ENCODE measurements at places on chromosomes 7 and 10.
A peak's percentile ranks its signal among the peaks of the same experiment; 100 is the strongest.

DNA sequence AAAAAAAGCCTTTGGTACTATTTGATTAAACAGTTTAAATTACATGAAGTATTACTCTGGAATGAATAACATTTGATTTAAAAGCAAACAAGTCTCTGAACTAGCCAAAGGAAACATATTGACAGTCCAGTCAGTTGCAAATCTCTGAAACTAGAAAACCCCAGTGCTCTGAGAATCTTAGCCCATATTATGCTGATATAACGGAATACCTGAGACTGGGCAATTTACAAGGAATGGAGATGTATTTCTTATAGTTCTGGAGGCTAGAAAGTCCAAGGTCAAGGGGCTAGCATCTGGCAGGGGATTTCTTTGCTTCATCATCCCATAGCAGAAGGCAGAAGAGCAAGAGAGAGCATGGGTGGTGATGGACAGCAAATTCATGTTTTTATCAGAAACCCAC, 21.7 kb upstream of the FKBP9 start:
- no peak for DNase-seq

- DNase-seq = peak; percentile 72
Measured at GRCh38 chr7:148962823-148963582, 65.3 kb downstream of the PDIA4 start.

DNA sequence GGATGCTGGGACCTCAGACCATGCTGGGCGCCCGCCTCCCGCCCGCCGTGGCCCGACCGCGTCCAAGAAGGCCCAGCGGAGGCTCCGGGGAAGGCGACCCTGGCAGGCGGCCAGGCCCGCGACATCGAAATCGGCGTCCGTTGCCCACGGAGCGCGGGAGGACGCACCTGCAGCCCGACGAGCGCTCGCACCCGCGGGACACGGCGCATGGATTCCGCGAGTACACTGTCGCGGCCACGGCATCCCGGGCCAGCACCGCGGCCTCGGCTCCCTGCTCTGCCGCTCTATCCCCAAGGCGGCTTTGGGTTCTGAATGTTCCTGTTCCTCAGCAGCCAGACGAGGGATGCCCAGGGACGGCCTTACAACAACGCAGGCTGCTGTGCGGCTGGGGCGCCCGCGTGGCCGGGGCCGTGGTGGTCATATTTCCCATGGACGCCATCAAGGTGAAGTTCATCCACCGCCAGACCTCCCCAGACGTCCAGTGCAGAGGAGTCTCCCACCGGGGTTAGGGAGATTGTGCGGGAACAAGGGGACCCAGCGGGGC, 67.5 kb upstream of the ZNF722 start:
- DNase-seq = no peak

DNA sequence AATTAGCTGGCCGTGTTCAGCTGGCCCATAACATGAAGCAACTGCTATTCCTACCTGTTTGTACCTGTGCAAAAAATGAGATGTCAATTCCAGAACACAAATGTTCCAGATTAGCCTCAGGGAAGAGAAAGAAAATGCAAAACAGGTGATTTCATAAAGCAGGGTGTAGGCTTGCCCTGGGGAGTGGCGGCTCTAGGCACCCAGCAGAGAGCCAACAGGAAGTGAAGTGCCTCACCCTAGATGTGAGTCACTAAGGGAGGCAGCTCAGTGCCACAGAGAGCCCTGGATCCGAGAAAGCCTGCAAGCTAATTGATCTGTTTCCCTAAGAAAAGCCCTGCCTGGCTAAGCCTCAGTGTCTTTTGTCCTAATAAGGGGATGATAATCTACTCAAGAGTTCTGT, 240.0 kb downstream of the ARHGAP21 start:
- DNase-seq = peak; percentile 25

DNA sequence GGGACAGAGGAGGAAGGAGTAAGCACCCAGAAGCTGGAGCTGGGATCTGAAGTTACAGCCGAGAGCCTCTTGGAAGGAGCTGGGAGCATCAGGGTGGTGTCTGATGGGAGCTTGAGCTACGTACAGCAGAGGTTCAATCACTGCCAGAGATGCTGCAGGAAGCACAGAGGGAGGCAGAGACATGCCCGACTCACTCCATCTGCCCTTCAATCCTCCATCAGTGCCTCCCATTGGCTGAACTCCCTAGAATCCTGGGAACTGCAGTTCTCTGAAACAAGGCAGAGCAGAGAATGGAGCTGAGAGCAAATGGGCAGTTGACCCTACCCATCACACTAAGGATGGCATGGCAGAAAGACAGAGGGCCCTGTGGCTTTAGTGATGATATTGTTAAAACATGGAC, 40.0 kb upstream of the CTBP2 start:
- no peak for DNase-seq

DNA sequence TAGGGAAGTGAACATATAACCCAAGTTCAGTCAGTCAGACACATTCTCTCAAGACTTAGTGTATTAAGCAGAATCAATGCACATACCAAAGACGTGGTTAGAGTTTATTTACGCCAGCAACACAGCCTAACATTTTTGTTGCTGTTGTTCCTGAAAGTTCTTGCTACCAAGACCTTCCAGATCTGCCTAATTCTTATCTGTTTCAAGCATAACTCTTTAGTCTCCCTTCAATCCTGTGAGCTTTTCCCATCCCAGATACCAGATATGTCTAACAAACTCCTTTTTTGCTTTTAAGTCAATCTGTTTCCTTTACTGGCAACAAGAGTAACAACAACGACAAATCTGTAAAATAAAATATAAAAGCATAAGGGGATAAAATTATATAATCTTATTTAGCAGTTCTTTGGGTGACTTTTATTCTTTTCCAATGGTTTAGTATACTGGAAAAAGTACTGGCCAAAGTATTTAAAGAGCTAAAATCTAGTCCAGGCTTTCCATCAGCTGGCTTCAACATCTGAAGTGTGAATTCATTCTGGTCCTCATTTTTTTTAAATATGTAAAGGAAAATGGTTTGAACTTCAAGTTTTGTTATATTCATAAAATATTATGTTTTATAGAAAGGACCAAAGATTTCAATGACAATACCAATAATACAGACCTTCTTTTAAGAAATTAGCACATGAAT, 193.8 kb downstream of the IMMP2L start:
- DNase-seq = no peak

GRCh38 chr7:12705878-12706277, 18.4 kb downstream of the ARL4A start:
- no peak for DNase-seq
